Dermis blood vessel endothelial cell (primary cell): ENCODE measurements at places on chromosomes 4 and X.

DNA sequence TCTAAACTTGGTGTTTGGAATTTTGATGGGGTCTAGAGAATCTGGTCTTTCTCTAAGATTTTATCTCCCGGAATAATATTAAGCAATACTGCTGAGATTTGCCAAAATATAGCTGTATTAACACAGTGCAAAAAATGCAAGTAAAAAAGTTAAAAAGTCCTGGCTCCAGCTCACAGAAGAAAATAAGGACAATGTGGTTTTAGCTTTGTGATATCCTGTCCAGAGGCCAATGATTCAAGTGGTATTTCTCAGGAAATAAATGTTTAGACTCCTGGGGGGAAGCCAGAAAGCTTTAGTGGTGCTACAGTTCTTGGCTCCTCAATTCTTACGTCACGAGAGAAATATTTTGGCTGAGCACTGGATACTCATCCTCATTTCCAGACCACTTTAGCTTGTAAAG is 40.9 kb upstream of the IL13RA2 start:
- DNase-seq = peak; percentile 71

DNA sequence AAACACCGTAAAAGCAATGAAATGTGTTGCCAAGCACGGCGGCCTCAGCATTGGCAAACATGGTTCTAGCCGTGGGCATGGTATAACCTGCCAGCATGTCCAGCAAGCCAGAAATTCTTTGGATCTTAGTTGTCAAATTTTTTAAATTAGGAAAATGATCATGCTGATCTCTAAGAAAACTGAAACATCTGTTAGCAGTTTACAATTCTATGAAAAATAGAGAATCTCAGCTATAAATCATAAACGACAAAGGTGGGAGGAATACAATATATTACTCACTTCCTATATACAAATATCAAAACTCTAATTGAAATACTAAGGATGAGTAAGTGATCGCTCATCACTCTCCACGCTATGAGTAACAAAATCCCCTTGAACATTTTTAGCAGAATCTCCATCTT is 130.3 kb downstream of the ADGRA3 start:
- DNase-seq = peak; percentile 47

DNA sequence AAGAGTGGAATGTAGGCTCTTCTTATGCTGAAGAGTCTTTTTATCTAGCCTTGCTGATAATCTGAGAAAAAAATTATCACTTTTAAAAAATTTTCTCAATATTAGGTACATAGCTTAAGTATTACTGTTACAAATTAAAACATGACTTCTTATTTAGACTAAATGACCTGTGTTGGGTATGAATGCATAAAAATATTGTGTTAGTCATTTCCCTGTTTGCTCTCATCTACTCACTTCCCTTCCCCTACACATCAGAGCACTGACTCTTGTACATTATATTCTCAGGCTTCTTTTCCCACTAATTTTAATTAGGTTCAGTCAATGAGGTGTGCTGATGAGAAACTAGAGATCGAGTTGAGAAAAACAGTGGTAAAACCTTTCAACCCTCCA is 881.0 kb downstream of the PCDH18 start:
- peak; percentile 21 for DNase-seq

DNA sequence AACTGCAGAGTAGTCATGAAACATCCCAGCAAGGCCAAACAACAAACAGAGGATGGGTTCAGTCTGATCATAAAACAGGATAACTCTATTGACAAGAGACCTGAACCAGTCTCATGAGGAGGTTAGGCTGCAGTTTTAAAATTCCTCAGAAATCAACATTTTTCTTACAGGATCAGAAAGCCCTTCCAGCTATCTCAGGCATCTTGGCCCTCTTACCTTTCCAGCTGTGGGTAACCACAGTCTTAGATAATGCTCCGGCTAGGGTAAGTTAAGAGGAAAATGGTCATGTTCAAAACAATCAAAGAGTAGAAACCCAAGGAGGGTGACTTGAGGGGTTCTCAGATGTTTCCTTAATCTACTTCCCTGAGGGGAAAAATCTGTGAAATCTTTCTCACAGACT is 5.1 kb downstream of the CTSO start:
- DNase-seq = no peak

DNA sequence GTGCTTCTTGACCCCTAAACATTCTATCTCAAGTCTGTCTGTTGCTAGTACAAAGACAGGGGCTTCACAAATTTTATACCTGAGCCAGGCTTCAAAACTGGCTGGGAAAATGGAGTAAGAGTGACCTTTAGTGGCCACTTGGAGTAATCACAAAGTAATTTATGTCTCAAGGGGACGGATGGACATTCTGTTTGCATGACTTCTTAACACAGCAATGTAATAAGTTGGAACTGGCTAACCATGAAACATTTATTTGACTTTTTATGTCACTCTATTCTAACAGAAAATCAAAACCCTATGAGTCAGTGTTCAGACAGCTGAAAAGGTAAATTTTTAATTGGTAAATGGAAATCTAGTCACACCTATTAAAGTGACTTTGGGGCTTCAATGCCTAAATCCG is 600.6 kb downstream of the ANKRD50 start:
- DNase-seq = peak; percentile 91

DNA sequence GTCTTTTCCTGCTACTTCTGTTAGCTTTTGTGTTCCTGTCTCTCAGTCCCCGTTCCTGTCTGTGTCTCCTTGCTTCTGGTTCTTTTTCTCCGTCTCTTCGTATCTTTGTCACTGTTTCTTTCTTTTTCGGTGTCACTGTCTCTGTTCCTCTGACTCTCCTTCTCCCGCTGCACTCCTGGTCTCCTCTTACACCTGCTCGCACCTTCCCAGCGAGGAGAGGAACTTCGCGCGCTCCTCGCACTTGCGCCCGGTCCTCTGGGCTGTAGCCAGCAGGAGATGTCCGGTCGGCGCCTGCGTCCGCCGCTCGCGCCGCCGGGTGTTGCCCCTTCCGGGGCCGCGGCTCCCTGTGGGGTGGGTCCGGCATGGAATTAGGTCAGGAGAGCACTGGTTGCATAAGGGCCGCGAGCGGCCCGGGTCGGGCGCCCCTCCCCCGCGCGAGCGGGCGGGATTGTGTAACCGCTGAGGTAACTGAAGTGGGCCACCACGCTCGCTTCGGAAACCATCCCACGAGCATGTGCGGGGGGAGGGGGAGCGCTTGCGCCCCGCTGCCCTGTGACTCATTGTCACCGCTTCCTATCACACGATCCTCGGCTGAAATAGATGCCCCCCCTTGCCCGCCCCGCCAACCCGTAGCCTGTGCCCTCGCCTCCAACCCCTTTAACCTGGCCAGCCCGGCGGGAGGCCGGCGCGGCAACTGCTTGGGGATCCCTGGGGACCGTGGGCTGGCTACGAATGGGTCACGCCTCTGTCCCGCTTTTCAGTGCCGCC is 1.6 kb downstream of the LONRF3 start:
- DNase-seq = peak; percentile 41

DNA sequence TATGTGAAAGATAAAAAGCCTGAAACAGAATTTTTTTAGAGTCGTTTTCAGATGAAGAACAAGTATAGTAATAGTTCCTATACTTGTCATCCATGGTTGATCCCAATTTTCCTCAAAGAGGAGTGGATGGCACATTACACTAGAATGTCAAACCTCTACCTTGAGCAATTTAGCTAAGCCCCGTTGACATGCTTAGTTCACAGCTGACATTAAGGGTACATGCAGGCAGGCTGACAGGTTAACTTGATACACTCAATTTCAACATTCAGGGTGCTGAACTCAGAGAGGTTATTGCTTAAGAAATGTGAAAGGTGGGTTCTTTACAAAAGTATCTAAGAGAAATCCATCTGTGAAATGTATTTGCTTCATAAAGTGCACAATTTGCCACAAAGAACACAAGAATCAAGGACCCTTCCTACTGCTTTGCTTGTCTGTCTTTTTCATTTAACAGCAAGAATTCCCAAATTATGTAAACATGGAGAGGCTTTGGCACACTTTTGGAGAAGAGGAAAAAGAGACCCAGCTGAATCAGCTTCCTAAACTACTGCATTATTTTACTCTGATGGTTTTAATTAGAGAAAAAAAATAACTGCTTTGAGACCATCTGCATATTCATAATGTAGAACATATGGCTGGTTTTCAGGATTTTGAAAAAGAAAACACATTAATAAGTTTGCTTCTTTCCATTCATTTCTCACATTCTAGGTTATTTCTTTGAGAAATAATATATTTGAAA is 122.5 kb upstream of the DDIT4L start:
- DNase-seq = no peak

- no peak for DNase-seq
Measured at GRCh38 chr4:150382028-150382427, 199.9 kb upstream of the MAB21L2 start.

- no peak for DNase-seq
Measured at GRCh38 chrX:12480956-12481355, 310.3 kb upstream of the PRPS2 start.

- DNase-seq = no peak
Measured at GRCh38 chr4:6955261-6955911, 45.8 kb downstream of the TBC1D14 start.

DNA sequence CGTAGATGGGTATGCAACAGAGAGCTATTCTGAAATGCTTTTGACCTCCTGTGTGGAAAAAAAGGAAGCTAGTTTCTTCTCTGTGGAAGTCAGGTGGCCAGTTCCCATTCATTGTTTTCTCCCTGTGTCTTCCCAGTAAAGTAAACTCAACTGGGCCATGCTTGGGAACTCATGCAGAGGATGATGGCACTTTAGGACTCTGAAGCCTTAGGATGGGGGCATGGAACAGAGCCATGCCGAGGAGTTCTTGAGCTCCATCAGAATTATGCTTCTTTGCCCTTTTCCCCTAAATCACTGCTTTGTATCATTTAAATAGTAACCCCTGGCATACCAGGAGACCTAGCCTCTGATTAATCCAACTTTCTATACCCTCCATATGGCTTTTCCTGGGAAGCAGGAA is 3.2 kb downstream of the TMEM164 start:
- DNase-seq = no peak

DNA sequence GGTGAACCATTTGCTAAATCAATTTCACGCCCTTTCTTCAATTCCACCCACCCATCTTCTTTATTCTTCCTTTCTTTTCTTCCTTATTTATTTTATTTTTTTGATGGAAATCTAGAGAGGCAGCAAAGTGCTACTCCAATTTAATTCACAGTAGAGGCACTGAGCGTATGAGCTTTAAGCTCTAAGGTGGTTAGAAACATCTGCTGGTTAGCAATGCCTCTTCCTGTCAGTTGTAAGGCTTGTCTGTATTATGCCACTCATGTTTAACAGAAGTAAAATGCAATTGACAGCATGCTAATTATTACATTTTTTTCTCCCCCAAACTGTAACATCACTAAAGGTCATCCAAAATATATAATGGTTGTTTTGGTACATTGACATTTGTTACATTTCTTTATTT is 103.8 kb downstream of the EPHA5 start:
- DNase-seq = no peak

DNA sequence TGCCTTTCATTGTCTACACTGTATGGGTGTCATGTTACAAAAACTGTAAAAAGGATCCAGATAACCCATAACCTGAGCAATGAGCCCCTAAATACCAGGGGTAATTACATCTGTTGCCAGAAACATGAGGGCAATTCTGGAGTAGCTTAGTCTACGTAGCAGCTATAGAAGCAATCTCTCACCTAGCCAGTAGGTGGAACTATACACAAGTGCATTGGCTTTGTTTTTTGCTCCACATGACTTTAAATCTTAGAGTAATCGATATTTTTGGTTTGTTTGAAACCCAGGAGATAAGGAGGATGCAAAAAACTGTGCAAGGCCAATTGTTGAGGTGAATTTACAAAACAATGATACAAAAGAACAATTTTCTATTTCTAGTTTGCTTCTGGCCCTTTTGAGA is 57.5 kb downstream of the GPR82 start:
- DNase-seq = peak; percentile 55
